ENCODE measurements at places on chromosomes 3 and 15.

GRCh38 chr3:155658671-155659261 lies 86.1 kb downstream of the PLCH1 start:
- DNase-seq: no peak

DNA sequence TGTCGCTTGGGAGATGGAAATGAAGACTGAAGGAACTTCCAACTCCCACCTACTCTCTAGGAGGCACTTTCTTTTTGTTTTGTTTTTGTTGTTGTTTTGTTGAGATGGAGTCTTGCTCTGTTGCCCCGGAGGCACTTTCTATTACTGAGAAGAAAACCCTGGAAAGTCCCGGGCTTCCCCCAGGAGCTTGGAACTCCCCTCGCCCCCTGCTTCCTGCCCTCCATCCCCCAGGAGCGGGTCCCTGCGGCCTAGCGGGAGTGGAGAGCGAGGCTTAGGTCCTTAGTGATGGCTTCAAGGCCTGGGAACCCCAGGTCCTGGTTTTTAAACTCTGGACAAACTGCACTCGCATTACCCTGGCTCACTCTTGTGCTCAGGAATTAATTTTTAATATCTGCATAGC lies 195.7 kb downstream of the OCA2 start:
- no peak for DNase-seq

DNA sequence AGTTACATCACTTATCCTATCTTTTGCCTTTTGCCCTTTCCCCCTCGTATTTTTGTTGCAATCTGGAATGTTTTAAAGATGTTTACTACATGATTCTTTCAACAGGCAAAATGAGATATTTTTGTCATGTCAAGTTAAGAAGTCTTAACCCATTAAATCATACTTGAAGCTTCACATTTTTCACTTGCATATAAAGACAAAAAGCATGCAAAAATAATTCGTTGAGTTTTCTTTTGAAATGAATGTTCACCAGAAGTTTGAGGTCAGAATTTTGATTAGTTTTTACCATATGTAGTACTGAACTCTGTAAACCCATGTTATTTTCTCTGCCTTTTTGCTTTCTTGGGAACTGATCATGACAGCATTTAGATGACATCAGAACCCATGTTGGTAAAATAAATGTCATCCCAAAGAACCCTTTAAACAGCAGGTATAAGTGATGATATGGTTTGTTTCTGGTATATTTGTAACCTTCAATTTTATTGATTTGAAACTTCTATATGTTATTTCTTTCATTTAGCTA lies 188.5 kb downstream of the GHSR start:
- no peak for DNase-seq

GRCh38 chr3:106945435-106945834 lies 431.8 kb upstream of the CCDC54 start:
- no peak for DNase-seq

DNA sequence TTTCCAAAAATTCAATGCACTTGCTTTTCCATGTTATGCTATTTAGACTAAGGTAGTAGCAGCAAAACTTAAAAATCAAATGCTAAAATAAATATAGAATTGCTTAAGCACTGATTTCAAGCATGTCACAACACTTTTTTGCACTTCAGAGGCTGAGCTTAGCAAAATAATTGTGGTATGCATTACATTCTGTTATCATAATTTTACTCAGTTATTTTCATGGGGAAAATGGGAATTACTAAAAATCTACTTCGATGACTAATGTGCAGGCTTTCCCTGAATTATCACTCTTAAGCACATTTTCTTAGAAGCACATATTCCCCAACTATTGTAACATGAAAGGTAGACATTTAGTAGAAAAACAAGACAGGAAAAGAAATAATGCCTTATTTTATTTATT lies 322.4 kb upstream of the CBLB start:
- no peak for DNase-seq

DNA sequence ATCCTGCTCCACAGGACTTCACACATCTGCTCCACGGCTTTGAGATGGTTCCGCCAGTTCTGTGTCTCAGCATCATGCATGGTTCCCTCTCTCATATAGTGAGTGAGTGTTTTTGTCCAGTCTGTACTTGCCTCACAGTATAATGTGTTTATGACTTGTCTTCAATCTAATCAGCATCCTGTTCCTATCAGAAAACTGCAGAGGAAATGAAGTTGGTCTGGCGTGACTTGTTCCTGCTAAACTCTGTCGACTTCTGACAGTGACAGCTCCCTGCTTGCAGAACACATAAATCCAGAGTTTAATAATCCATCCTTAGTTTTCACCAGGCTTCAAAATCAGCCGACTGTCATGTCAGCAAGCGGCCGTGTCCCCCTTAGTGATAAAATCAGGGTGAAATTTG lies 222.3 kb downstream of the SLCO3A1 start:
- no peak for DNase-seq

- DNase-seq: peak; percentile 62
These were observed 61.3 kb upstream of the ACKR4 start for GRCh38 chr3:132535575-132536441.

DNA sequence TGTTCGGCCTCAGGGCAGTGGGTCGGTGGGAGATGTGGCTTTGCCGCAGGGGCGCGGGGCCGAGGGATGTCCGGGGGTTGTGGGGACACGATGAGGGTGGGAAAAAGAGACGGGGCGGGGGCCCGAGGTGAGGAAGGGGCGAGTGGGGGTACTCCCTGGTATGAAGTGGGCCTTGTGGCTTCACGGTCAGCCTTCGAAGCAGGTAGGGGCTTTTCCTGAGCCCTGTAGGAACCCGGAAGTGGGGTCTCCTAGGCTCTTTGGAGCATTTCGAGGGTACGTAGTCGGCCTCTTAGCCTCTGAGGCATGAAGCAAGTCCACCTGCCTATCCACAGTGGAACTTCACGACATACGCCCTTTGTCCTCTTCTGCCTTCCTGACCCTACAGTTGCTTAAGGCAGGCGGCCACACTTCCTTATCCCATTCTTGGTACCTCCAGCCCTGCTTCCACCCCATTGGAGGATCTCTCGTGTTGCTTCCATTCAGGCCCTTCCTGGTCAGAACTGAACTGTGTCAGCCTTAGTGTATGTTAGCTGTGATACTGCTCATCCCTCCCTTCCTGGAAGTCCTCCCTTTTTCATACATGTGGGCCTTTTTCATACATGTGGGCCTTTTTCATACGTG lies 389 bp downstream of the ARPC4 start:
- DNase-seq: peak; percentile 52

DNA sequence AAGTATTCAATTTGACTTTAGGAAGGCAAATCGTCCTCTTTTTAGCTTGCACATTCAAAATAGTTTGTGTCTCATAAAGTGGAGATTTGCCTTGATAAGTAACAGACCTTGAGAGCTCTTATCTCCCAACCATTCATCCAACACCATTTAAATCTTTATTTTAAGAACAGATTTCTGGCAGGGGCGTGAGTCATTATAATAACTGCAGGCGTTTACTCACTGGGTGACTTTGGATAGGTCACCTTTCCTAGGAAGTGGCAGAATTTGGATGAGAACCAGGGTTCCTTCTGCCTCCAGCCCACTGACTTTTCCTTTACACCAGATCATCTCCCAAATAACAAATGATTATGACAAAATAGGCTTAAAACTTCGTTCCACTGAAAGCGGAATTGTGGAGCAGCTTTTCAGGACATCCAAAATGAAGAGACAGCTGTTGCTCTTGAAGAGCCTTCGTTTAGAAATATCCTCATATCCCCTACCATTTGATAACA lies 5.0 kb downstream of the LMCD1 start:
- DNase-seq: no peak

- DNase-seq: no peak
These were observed 579.5 kb downstream of the EPHB1 start for GRCh38 chr3:135374571-135374970.

DNA sequence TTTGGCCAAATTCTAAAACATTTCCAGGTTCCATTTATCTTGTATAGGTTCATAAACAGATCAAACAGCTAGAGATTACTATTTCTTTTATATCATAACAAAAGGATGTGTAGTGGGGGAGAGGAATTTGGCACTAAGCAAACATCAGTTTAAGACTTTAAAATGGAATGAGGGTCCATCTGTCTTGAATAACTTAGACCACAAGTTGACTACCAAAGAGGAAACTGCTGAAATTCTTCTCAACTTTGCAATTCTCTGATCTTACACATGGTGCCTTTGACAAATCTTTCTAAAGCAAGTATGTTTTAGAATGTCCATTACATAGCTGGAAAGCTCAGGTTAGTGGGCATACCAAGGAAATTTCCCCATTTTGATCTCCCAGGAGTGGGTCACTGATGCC lies 140.5 kb upstream of the ADAMTS9 start:
- no peak for DNase-seq

DNA sequence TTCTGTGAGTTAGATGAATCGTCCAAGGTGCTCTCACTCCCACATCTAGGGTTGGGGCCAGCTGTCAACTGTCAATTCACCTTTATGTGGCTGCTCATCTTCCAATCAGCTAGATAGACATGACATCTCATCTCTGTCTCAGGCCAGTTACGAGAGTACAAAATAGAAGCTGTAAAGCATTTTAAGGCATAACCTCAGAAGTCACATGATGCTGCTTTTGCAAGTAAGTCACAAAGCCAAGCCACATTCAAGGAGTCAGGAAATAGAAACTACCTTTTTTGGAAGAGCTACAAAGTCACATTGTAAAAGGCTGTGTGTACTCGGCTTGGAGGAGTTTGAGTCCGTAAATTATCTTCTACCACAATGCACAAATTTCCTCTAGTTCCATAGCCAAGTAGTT lies 5.1 kb upstream of the CCR1 start:
- no peak for DNase-seq

DNA sequence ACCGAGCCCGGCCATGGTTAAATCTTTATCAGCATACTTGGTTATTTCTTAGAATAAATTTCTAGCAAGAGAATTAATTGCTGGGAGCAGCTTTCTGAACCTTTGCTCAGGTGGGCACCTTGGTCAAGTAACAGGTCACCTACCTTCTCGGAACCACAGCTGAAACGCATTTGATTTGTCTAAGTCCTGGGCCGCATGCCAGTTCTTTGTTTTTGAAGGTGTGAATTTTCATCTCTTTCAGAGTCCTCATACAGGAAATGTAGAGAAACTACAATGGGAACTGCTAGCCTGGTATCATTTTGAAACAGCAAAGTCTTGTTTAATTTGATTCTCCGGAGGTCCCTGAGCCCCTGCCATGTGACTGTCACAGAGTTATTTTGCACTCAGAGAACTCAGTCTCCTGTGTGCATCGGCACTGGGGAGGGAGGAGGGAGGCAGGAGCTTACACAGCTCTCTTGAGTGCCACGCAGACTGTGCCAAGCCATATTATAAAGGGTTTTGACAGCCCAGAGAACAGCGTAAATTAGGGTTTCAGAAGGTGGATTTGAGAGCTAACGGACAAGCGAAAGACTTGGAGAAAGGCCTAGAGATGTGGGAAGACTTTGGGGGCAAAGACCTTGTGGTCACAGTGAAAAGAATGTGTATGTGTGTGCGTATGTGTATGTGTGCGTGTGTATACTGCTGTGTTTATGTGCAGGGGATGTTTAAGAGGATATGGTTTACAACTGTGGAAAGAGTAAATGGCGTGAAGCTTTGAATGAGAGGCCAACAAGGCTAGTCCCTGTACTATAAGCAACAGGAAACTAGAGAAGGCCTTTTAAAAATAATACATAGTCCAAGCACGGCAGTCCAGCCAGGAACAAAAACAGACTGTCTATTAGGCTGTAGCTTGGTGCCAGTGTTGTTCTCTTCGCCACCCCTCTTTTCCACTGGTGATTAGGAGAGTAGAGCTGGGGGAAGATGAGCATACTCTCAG lies 61.8 kb upstream of the ATP13A3 start:
- DNase-seq: no peak

- no peak for DNase-seq
These were observed 252.9 kb upstream of the SOX2 start for GRCh38 chr3:181458857-181459256.

GRCh38 chr3:42101481-42101880 lies 10.3 kb downstream of the TRAK1 start:
- no peak for DNase-seq

DNA sequence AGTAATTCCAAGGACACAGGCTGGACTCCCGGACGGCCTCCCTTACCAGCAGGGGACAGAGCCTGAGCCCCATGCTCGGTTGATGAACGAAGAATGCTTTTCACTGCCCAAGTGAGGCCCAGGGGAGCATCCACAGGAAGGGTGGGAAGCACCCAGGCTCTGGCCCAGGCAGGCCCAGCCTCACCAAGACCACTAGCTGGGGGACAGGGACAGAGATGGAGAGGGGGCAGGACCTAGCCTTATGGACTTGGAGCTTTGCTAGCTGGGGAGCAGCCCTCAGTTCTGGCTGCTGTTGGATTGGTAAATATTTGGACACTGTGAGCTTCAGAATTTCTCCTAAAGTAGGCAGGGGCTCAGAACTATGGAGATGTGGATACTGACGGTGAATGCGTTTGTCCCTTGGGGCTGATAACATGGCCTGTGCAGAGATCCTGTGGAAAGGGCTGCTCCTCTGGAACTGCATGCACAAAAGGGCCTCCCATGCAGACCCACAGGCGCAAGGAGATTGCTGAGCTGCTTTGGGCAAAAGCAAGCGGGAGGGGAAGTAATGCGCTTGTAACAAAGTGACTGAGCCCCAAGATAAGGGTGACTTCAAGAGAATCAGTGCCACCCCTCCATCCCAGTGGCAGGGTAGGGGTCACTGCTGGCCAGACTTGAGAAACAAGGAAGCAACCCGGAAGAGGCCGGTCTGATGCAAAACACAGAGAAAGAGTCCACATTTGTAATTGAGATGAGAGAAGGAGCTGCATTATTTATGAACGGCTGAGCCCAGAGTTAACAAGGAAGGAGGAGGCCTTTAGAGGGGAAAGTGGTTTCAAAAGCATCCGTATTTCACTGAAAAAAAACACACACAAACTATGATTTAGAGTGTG lies 70.1 kb upstream of the MEF2A start:
- DNase-seq: no peak

DNA sequence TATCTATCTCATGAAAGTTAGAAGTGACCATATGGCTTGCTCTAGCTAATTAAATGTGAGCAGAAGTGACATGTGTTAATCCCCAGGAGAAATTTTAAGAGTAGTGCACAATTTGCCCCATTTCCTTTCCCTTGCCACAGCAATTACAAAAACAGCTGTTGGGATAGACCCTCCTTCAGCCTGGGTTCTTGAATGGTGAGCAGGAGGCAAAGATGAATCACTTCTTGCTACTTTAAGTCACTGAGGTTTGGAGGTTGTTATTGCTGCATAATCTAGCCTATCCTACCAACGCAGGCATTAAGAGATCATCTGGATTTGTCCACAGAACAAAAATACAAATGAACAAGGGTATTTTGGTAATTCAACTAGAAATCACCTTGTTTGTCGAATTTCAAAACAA lies 51.7 kb upstream of the CAPN7 start:
- no peak for DNase-seq

DNA sequence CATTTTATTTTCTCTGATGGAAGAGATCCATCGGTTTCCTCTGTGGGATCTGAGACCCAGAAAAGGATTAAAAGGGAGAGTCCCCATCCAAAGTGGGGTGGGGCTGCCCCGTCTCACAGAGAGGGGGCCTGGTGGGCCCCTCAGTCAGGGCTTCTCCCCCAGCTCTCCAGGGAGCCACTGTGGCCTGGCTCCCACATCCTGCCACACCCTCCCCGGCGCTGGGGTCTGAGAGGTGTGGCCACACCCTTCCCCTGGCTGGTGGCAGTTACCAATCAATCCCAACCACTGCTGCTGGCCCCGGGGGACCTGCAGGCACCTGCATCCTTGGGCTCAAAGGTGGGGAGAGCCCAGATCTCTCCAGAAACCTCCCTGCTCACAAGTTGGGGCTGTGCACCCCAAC lies 161.8 kb upstream of the IQSEC1 start:
- no peak for DNase-seq

- DNase-seq: no peak
These were observed 976 bp upstream of the ABTB1 start for GRCh38 chr3:127671523-127672428.
